ENCODE measurements at places on chromosomes 16 and 17.

GRCh38 chr17:15263206-15263579, 1.9 kb downstream of the PMP22 start:
- no peak for DNase-seq

GRCh38 chr17:50035421-50035879, 20.5 kb upstream of the ITGA3 start:
- no peak for DNase-seq

- DNase-seq, result peak; percentile 84
Measured at GRCh38 chr17:62703261-62703775, 75.8 kb downstream of the MRC2 start.

- DNase-seq, result peak; percentile 58
Measured at GRCh38 chr16:31201582-31202413, 762 bp downstream of the PYCARD start.

DNA sequence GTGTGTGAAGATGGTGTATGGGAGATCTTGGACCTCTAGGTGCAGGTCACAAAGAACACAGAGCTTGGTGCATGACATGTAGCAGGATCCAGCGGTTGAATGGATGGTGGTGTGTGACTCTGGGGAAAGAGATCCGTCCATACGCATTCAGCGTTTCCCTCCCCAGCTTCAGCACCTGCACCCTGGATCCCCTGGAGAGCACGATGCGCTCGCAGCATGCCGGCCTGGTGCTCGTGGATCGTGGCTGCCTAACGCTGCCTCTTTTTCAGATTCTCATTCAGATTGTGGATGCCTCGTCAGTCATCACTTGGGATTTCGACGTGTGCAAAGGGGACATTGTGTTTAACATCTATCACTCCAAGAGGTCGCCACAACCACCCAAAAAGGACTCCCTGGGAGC, 70.9 kb downstream of the SEC14L1 start:
- no peak for DNase-seq

Data from epithelial cell of esophagus (primary cell).